ENCODE measurements at places on chromosomes 3 and 15.

DNA sequence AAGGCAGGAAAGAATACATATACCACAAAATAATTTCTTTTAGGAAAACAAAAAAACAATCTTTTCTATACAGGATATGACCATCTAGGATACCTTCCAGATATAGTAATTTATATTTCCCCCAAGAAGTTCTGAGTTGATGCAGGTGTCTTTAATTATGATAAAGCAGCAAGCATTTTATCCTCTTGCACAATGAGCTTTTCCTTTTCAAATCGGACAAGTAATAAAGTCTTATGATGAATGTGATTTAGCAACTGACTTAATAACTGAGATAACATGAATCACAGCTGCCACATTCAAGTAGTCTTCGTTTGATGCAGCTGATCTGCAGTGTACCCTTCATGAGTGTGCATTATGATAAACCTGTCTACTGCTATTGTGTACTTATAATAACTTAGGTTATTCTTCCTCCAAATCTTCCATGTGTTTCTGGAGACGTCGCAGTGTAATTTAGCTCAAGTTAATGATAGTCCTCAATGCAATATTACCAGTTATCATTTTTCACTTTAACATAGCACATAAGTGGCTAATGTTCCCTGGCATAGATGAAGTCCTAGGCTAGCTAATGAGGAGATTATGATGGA is 260.3 kb upstream of the MRPL3 start:
- DNase-seq: no peak

GRCh38 chr3:128555098-128555825 is 62.3 kb upstream of the GATA2 start:
- no peak for DNase-seq

DNA sequence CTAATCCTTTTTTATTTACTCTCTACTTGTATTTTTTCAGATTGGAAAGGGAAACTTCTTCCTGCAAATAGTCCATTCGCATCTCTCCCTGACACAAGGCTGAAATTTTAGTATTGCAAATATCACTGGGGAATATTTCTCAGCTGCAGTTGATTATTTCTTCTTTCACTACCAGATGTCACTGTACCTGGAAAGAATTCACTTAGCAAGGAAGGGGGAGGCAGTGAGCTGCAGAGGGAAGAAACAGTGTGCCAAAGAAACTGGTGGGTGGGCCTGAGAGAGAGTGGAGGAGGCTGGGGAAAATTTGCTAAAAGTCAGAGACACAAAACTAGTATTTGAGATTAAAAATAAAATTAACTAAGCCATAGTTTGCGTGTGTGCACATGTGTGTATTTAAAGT is 142.3 kb upstream of the STT3B start:
- DNase-seq: no peak

- peak; percentile 42 for DNase-seq
These were observed 19.0 kb upstream of the SLC25A36 start for GRCh38 chr3:140922634-140923033.

- DNase-seq: peak; percentile 32
These were observed 215.5 kb downstream of the PDZRN3 start for GRCh38 chr3:73409138-73409763.

DNA sequence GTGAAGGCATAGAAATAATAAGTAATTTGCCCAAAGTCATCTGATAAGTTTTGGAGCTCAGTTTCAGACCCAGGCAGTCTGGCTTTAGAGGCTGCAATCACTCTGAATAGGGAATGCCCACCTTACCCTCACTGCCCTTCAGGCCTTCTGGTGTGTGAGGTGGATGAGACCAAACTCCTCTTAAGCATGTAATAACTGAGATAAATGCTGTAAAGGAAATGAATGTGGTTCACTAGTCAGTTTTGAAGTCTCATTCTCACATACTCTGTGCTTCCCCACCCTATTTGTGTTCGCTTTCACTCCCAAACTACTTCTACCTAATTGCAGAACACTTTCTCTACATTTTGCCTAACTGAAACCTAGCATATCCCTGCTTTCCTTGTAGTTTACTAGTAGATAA is 144.1 kb downstream of the FILIP1L start:
- no peak for DNase-seq
